ENCODE measurements at places on chromosomes 12 and 14. TPM values are rescaled to one million over a fixed set of nuclear protein-coding genes. Genes with fewer than 3 reads are reported as not detected.

RNU6-8 gene
- total RNA-seq = not detected

DTX3 gene
- total RNA-seq = 21.2 TPM

CAMKK2 gene
- total RNA-seq = 37.4 TPM

DHH gene
- total RNA-seq = not detected

KRT6A gene
- not detected for total RNA-seq

DDX11 gene
- total RNA-seq = 240 TPM

CHGA gene
- total RNA-seq = not detected

PAX9 gene
- total RNA-seq = not detected

TMEM117 gene
- 0.63 TPM for total RNA-seq

APOF gene
- not detected for total RNA-seq

GRCh38 chr12:76872415-76872814 lies 6.4 kb downstream of the CSRP2 start:
- H3K36me3 ChIP-seq = no peaks in the 10 kb centered on the region
- DNase-seq = no peak
- H3K27me3 ChIP-seq = peaks cover 41% of the 10 kb centered on the region
- H3K4me1 ChIP-seq = peaks cover 1% of the 10 kb centered on the region

DNA sequence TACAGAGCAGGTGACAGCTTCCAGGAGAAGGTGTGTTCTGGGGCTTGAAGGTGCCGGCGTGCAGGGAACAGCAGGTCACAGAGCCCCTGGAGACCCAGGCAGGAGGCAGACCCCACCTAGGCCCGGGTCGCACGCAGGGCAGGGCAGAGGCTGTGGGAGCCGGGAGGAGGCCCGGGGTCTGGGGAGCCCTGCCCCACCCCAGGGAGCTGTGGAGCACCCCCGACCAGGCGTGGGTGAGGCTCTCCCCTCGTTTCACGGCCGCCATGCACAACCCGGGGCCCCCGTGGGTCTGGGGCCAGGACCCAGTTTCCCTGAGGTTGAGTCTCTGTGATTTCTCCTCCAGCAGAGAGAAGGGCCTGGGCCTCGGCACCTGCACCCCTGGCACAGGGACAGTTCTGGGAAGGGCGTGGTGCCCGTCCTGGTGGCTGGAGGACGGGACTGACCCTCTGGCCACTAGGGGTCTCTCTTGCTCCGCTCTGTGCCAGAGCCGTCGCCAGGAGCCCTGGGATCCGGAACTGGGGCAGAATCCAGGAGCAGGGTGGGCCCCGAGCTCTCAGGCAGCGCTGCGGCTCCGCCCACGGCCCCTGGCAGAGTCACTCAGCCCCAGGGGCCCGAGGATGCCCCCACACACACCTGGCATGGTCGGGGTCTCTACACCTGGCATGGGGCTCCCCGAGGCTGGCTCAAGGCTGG lies 75.2 kb upstream of the FBRSL1 start:
- DNase-seq = peak; percentile 82
- H3K4me1 ChIP-seq = no peaks in the 10 kb centered on the region
- H3K27ac ChIP-seq = no peak overlapping the region
- H3K27me3 ChIP-seq = peaks cover 5% of the 10 kb centered on the region
- no peak overlapping the region for H3K4me3 ChIP-seq
- H3K36me3 ChIP-seq = no peaks in the 10 kb centered on the region

DNA sequence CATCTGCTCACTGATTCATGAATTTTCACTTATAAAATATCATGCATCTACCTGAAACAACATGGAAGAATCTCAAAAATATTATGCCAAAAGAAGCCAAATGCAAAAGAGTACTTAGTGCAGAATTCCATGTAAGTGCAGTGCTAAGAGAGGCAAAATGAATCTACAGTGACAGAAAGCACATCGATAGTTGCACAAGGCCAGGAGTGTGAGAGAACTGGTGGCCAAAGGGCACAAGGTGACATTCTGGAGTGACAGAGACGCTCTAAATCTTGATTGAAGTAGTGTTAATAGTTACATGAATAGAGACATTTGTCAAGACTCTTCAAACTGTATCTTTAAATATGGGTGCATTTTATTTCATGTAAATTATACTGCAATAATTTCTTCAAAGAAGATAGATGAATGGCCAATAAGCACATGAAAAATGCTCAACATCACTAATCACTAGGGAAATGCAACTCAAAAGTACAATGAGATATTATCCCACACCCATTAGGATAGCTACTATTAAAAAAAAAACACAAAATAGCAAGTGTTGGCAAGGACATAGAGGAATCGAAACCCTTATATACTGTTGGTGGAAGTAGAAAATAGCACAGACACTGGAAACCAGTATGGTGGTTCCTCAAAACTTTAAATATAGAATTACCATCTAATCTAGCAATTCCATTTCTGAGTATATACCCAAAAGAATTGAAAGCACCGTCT lies 71.7 kb upstream of the KICS2 start:
- no peak overlapping the region for H3K4me3 ChIP-seq
- no peak for DNase-seq
- H3K4me1 ChIP-seq = no peaks in the 10 kb centered on the region
- peaks cover 6% of the 10 kb centered on the region for H3K27me3 ChIP-seq
- H3K27ac ChIP-seq = no peak overlapping the region
- no peaks in the 10 kb centered on the region for H3K36me3 ChIP-seq

DNA sequence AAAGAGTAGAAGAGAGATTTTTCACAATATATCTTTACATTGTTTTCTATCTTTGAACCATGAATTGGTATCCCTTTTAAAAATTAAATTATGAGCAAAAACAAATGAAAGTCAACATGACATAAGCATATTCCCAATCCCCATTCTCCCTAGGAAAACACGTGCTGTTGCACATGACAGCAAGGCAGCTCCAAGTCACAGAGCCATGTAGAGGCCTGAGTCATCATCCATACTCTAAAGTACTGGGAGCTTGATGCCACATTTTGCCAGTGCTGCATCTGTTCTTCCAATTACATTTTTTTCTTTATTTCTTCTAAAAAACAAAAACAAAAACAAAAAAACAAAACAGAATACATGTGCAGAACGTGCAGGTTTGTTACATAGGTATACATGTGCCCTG lies 115.2 kb downstream of the ITPR2 start:
- no peak overlapping the region for H3K4me3 ChIP-seq
- no peak overlapping the region for H3K27ac ChIP-seq
- peaks cover 3% of the 10 kb centered on the region for H3K36me3 ChIP-seq
- DNase-seq = no peak
- peaks cover 1% of the 10 kb centered on the region for H3K4me1 ChIP-seq
- no peaks in the 10 kb centered on the region for H3K27me3 ChIP-seq

DNA sequence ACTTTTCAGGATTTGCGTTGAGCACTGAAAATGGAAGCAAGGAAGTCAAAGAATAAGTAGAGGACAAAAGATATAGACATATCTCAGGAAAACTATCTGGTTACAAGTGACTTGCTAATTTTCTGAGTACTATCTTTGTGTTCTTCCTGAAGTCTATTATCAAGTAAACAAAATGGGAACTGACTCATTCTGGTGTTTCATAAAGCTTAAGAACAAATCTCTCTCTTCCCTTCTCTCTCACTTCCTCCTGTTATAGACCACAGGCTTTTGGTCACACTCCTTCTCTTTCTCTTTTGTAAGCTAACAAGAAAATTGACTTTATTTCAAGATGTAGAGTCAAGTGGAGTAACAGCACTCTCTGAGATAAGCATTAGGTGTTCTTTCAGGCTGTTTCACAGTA lies 406.6 kb upstream of the SYT1 start:
- H3K36me3 ChIP-seq = no peaks in the 10 kb centered on the region
- no peaks in the 10 kb centered on the region for H3K27me3 ChIP-seq
- H3K4me3 ChIP-seq = no peak overlapping the region
- no peak for DNase-seq
- H3K27ac ChIP-seq = no peak overlapping the region

DNA sequence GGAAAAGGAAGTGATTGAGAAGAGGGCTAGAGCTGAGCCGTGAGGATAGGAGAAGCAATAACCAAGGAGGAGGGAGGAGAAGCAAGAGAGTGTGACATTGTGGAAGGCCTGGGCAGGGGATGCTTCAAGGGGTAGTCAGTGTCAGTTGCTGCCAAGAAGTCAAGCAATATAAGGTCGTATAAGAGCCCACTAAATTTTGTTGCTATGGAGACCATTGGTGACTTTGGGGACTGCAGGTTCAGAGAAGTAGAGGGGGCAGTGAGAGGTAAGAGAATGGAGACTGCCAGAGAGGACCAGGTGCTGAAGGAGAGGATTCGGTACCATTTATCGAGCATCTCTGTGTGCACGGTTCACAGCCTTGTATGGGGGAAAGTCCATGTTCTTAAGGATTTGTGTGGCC lies 3.1 kb upstream of the ATXN3 start:
- H3K36me3 ChIP-seq = peaks cover 2% of the 10 kb centered on the region
- no peak for DNase-seq
- H3K4me3 ChIP-seq = no peak overlapping the region
- no peak overlapping the region for H3K27ac ChIP-seq

- no peak overlapping the region for H3K27ac ChIP-seq
- H3K4me1 ChIP-seq = no peaks in the 10 kb centered on the region
- H3K36me3 ChIP-seq = no peaks in the 10 kb centered on the region
These were observed 40.7 kb downstream of the LRRIQ1 start for GRCh38 chr12:85076688-85077430.

- no peak overlapping the region for H3K27ac ChIP-seq
- DNase-seq = no peak
- peaks cover 18% of the 10 kb centered on the region for H3K27me3 ChIP-seq
- no peaks in the 10 kb centered on the region for H3K36me3 ChIP-seq
- no peak overlapping the region for H3K4me3 ChIP-seq
These were observed 38.7 kb downstream of the ADGRD1 start for GRCh38 chr12:130992448-130992847.

- no peak overlapping the region for H3K27ac ChIP-seq
- H3K27me3 ChIP-seq = peaks cover 4% of the 10 kb centered on the region
- H3K36me3 ChIP-seq = no peaks in the 10 kb centered on the region
- H3K4me3 ChIP-seq = no peak overlapping the region
These were observed 504.9 kb upstream of the CCDC196 start for GRCh38 chr14:65981192-65981843.

- H3K27ac ChIP-seq = no peak overlapping the region
- no peak for DNase-seq
- H3K4me3 ChIP-seq = no peak overlapping the region
- H3K27me3 ChIP-seq = peaks cover 12% of the 10 kb centered on the region
- H3K36me3 ChIP-seq = no peaks in the 10 kb centered on the region
These were observed 42.8 kb downstream of the PRMT8 start for GRCh38 chr12:3533703-3534386.

DNA sequence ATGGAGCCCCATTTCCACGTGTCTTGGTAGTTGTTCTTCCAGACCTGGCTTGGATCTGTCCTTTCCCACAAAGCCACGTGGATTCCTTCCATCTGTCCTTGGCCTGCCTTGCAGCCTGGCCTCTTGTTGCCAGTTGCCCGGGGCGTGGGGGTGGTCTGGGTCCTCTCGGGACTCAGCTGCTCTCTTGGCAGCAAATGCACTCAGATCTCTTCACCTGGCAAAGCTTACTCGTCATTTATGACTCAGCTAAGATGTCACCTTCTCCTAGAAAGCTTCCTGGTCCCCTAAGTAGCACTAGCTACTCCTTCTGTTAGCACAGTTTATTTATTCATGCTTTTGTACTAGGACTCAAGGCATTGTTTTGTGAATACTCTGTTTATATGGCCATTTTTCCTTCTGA lies 13.6 kb downstream of the PLEKHG3 start:
- H3K4me1 ChIP-seq = peaks cover 52% of the 10 kb centered on the region
- H3K27ac ChIP-seq = no peak overlapping the region
- peaks cover 7% of the 10 kb centered on the region for H3K27me3 ChIP-seq
- no peak overlapping the region for H3K4me3 ChIP-seq

GRCh38 chr14:78950649-78951048 lies 780.5 kb downstream of the NRXN3 start:
- H3K27ac ChIP-seq = no peak overlapping the region
- DNase-seq = no peak
- no peak overlapping the region for H3K4me3 ChIP-seq
- peaks cover 2% of the 10 kb centered on the region for H3K27me3 ChIP-seq
- H3K4me1 ChIP-seq = no peaks in the 10 kb centered on the region

DNA sequence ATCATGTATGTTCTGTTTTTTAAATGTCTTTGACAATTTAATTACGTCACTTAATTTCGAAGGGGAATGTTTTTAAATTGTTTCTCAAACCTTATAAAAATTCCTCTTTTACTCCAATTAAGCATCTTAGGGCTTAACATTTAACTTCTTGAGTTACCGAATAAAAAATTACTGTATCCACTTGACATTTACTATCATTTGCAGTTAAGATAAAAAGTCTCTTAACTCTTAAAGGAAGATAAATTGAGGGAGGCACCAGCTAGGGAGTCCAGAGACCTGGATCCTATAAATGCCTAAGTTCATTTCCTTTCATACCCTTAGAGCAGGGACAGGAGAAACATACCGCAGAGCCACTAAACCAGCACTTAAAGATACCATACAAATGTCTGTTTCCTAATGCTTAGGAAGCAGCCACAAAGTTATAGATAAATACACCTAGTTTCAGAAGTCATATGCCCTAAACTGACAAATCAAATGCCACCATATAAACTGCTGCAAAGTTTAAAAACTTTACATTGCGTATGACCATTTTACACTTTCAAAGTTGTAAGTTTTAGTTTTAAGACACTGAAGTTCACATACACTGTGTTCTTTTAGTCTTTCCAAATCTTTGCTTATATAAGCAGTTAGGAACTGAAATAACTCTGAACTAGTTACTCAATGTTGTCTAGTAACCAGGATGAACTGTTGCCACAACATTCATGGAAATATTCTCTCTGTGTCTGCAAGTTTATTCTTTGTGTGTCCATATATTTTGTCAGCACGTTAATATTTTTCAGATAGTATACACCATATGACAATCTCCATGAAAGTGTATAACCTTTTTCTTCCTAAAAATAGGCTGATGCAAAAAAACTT lies 71.2 kb downstream of the GALNT4 start:
- no peak overlapping the region for H3K4me3 ChIP-seq
- H3K4me1 ChIP-seq = peaks cover 31% of the 10 kb centered on the region
- DNase-seq = no peak
- peaks cover 36% of the 10 kb centered on the region for H3K36me3 ChIP-seq
- no peaks in the 10 kb centered on the region for H3K27me3 ChIP-seq
- no peak overlapping the region for H3K27ac ChIP-seq

GRCh38 chr12:45231515-45232145 lies 15.7 kb downstream of the ANO6 start:
- peaks cover 6% of the 10 kb centered on the region for H3K36me3 ChIP-seq
- H3K27ac ChIP-seq = no peak overlapping the region
- no peaks in the 10 kb centered on the region for H3K27me3 ChIP-seq
- no peak overlapping the region for H3K4me3 ChIP-seq

GRCh38 chr12:14111230-14111865 lies 129.9 kb upstream of the GRIN2B start:
- no peak overlapping the region for H3K4me3 ChIP-seq
- no peak overlapping the region for H3K27ac ChIP-seq
- no peaks in the 10 kb centered on the region for H3K4me1 ChIP-seq
- H3K27me3 ChIP-seq = peaks cover 4% of the 10 kb centered on the region
- no peak for DNase-seq

DNA sequence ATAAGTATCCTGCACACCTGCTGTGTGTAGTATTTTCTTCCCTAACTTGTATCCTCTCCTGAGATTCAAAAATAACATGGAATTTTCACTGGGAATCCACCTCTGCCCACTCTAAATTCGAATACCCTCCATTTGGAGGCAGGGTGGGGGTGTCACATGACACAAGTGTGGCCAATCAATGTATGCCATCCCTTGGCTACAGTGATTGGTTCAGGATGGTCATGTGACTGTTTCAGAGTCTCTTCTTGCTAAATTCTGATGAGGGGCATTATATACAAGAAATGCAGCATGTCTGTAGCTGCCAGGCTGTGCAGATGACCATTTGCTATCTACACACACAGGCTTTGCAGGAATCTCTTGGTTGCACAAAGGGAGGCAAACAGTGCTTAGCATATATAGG lies 86.8 kb upstream of the TMEM132C start:
- no peaks in the 10 kb centered on the region for H3K27me3 ChIP-seq
- no peak overlapping the region for H3K4me3 ChIP-seq
- no peak overlapping the region for H3K27ac ChIP-seq
- no peaks in the 10 kb centered on the region for H3K4me1 ChIP-seq
- DNase-seq = no peak

Measured in activated CD8-positive, alpha-beta memory T cell treated with anti-CD3 and anti-CD28 coated beads, Interleukin-2, amount 10 ng/mL, durations not matched to agents 7 days and 5 days (primary cell).